CD4-positive, alpha-beta T cell treated with Interleukin-6 for 4 hours (primary cell): ENCODE measurements at places on chromosomes 12 and 14.

- DNase-seq, result no peak
Observed at GRCh38 chr14:103923863-103924262, 4.4 kb upstream of the TDRD9 start.

DNA sequence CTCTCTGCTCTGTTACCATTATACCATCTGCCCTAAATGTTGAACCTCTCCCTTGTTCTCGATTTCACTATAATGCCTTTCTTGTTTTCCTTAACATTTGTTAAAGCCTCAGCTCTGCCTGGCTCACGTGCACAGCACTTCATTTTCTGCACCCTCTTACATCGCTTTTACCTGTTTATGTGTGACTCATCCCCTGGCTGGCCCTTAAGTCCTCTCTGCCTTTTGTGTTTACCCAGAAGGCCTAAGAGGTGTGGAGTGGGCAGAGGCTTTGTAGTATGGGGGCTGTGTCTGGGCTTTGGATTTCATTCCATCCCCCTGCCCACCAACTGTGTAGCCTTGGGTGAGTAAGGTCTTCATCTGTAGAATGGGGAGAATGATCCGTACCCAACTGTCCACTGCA, 36.5 kb downstream of the UBE3B start:
- DNase-seq, result no peak

- DNase-seq, result no peak
Observed at GRCh38 chr12:39872425-39872824, 233.5 kb downstream of the SLC2A13 start.

DNA sequence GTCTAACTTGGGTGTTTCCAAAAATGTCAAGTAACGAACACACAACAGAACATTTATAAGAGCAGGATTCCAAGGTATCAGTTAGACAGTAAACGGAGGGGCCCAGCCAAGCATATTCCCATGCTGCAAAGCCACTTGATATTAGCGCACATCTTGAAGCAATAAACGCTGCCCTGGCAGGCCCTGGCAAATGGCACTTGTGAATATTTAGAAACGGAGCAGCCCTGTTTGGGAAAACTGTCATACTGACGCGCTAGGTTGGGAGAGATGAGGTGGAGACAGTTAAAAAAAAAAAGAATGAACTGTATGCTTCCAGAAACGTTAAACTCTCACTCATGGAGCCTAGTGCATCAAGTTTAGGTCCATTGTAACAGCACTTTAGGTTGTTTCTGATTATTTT, 9.3 kb downstream of the DGLUCY start:
- no peak for DNase-seq

- DNase-seq, result no peak
Observed at GRCh38 chr14:32692441-32692840, 246.2 kb upstream of the NPAS3 start.

DNA sequence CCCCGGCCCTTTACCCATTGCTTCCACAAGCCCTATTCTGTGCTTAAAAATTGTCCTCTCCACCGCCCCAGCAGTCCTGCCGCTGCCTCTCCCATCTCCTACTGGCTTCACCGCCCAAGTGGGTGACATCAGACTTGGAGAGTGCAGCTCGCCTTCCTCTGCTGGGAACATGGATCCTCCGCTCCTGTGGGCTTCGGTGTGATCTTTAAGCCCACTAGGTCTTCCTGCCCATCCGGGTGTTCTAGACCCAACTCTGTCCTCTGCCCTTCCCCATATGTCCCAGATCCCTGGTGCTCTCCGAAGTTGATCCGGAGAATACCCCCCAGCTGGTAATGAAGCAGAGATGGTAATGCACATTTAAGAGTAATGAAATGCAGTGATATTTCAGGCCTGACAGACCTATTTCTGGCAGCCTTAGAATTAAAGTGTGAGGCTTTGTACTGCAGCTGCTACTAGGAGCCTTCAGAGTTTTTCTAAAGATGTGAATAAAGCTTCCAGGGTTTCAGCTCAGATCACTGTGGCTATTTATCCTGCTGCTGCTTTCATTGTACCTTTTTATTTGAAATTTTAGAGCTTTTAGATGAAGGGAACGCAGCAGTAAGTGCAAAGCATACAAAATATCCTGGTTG, 22.9 kb upstream of the CTDSP2 start:
- no peak for DNase-seq

DNA sequence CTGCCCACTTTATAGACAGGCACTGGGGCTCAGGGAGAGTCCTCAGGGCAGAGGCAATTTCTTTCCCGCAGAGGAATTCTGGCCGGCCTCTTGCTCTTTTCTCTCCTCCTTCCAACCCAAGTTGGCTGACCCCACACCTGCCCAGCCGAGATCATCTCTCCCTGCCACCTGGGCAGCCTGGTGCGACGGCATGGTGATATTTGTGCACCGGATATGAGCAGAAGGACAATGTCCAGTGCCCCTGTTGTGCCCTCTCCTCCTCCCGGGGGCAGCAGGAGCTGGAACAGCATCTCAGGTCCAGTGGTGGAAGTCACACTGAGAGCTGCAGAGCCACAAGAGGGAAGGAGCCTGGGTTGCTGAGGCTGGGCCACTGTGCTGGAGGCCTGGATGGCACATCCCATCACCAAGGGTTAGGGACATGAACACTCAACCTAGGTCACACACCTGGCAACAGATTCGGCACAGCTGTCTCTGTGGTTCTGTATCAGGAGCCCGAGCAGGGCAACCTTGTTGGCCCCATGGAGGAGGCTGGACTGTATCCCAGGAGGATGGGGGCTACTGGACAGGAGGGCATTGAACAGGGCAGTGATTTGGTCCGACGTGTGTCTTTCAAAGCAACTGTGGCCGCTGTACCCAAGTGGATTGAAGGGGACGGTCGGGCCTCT, 57.7 kb upstream of the DIO3 start:
- DNase-seq, result no peak

DNA sequence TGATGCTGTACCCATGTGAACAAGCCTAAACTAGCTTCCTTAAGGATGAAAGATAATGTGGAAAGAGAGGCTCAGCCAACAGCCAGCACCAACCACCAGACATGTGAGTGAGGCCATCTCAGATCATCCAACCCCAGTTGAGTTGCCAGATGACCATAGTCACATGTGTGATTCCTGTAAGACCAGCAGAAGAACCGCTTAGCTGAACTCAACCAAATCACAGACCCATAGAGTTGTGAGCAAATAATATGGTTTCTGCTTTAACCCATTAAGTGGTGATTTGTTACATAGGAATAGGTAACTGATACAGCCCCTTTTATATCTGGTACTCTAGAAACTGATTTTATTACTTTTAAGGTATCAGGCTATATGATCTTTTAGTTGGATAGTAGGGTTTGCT, 17.6 kb upstream of the ELK3 start:
- no peak for DNase-seq

DNA sequence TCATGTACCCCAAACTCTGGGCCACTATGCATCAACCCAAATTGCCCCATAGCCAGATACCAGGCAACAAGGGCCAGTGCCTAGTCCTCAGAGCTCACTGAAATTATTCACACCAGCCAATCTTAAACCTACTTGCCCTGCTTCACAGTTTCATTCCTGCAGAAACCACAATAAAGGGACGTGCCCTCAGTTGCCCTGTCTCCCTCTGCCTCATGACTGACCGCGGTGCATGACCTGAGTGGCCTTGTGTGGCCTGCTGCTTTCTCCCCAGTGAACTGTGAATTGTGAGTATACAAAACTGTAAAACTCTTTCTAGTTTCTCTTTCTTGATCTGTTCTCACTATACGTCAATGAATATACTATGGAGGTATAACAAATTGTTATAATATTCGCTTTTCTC, 490.9 kb upstream of the MIS18BP1 start:
- DNase-seq, result no peak

- peak; percentile 28 for DNase-seq
Observed at GRCh38 chr14:96797582-96798349, 584 bp downstream of the VRK1 start.

DNA sequence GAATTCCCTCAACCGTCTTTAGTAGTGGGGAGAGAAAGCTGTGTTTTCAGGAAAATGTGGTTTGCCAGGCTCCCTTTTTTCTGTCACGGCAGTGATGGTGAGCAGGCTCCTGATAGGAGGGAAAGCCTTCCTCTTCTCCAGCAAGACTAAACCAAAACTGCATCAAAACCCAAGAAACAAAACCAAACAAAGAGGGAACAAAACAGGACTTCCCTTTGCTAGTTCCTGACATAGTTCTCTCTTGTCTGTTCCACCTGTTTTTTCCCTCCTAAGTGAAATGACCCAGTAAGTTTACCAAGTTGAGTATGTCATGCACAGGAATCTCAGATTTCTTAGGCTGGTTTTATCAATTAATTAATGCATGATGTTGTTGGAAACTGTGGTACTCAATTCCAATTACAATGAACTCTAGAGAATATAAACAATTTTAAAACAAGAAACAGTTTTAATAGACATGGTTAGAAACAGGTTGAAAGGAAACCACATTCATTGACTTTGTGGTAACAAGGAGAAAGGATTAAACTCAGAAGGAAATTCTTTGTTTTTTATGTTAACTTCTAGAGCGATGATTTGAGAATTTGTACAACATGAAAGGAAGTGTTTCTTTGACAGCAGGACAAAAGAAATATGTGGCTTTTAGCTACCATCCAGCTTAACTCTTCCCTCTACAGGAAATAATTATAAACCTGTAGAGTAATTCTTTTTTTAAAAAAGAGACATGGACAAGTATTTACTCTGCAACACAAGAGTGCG, 23.0 kb upstream of the CSRP2 start:
- no peak for DNase-seq

DNA sequence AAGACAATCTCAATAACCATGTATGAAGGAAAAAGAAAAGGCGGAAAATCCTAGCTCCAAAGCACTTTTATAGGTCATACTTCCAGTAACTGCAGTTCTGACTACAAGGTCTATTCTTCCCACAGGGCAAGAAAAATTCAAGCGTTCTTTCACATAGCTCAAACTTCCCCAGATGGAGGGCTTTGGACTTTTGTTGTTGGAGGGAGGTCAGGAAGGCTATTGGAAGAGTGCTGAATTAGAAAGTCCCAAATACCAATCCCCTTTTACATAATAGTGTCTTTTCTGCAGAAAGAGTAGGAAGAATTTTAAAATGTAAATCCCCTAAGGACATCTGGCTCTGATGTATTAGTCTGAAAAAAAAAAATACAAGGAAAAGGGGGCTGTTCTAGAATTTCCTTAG, 309.4 kb downstream of the MDGA2 start:
- no peak for DNase-seq

- DNase-seq, result no peak
Observed at GRCh38 chr12:67797753-67798152, 149.2 kb downstream of the DYRK2 start.

DNA sequence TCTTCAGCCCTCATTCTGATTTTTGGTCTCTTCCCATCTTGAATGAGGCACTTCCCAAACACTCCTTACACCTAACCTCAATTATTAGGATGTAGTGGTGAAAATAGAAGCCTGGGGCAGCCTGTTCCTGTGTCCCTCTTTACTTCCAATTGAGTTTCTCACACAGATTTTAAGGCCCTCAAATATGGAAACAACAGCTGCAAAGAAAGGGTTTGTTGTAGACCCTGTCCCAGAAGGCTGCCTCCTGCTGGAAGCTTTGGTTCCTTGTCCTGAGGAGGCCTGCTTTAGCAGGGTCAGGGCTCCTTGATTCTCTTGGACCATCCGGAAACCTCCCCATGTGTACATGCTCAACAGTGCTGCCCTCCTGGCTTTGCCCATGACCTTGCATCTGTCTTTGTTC, 101.3 kb downstream of the TGFB3 start:
- DNase-seq, result no peak

DNA sequence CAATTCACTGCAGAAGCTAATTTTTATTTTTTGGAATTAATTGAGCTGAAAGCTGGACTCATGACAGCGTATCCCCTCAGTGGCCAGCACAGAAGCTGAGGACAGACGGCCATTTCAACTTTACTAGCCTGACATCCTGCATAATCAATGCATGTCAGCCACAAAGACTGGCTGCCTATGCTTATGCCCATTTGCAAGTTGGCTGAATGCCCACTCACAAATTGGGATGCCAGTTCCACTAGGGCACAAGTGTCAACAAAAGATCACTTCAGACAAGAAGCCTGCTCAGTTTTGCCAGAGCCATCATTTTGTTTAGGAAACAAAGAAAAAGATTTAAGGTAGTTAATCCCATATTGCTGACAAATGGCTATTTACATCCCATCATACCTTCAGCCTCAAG, 417.6 kb downstream of the NOVA1 start:
- DNase-seq, result no peak

DNA sequence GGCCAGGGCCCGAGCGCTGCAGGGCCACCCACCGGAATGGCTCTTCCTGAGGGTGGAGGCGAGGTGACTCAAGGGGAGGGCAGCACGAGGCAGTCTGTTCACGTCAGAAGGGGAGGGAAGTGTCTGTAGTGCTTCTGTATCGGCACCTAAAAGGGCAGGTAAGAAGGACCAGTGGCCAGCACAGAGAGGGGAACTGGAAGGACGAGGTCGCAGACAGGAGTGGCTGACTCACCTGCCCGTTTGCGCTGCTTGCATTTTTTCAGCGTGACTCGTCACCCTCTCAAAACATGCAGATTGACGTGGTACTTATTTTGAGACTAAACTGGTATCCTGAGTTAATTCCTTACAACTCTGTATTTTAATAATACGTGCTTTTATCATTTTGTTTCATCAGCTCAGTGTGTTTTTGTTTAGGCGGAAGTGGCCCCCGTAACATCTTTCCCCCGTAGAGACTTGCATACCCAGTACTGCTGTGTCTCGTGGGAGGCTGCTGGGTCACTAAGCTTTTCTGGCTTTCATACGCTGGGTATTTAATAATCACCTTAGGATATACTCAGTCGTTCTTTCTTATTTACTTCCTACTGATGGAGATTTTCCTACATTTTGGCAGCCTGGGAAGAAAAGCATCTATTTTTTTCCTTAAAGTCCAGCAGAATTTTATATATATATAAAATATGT, 26.4 kb downstream of the SFSWAP start:
- DNase-seq, result no peak

DNA sequence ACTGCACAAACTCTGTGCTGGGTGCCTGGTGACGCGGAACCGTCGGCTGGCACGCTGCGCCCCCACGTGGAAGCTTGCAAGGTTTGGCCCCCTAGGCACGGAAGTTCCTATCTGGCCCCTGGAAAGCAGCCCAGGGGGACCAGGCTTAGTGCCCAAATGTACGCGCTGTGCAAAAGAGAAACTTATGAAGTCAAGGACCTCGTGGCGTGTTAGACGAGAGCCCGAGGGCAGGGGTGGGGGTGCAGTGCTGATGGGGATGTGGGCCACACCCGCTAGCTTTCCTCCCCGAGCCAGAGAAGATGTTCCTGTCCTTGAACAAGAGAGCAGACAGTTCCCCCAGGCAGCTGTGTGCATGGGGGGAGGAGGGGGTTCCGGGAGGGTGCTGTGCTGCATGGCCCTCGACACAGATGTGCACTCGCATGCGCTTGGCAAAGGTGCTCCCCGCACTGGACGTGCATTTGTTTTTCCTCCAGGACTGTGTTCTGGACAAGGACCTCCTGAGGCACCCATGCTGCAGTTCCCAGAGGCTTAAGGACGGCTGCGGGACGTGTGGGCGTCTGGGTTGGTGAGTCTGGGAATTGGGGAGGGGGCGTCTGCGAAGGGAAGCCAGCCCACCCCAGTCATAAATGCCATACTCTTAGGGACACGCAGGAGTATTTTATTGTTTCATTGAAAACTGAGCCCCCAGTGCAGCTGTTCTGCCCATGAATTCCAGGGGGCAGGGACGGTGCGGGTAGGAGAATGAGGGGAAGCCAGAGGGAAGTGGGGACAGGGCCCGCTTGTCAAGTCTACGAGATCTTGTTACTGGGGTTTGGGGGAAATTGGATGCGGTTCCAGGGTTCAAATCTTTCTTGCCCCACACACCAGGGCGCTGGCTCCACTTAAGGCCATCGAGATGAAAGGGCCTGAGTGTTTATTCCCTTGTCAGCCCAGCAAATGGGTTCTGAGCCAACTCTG, 80.0 kb downstream of the NTF3 start:
- DNase-seq, result no peak
